ENCODE measurements at places on chromosomes 12 and 14.
A peak's percentile ranks its signal among the peaks of the same experiment; 100 is the strongest.

- DNase-seq = no peak
Measured at GRCh38 chr12:131063960-131064359, 110.3 kb downstream of the ADGRD1 start.

DNA sequence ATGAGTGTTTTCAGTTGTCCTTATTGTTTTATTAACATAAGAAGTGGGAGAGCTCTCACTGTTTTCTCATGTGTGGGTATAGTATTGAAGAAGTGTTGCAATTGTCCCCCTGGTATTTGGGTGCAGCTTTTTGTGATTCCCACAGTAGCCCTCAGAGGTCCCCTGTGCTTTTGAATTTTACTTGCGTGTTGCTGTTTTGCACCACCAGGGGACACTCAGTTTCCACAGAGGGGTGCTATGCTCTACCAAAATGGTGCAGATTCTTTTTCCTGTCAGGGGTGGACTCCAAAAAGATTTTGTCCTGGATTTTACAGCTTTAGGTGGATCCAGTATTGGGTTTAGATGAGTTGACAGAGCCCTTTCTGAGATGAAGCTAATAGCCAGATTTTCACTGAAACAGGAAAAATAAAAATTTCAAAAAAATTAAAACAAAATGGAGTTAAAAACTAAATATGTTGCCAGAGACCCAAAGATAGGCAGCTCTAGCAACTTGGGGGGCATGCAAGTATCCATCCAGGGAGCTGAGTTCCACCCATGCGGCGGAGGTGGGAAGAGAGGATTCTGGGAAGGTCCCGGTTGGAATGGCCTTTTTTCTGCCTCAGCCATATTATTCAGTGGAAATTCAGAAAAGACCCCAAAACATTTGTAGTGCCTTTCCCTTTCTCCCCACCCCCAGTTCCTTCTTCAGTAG, 50.2 kb downstream of the TTLL5 start:
- peak; percentile 25 for DNase-seq

DNA sequence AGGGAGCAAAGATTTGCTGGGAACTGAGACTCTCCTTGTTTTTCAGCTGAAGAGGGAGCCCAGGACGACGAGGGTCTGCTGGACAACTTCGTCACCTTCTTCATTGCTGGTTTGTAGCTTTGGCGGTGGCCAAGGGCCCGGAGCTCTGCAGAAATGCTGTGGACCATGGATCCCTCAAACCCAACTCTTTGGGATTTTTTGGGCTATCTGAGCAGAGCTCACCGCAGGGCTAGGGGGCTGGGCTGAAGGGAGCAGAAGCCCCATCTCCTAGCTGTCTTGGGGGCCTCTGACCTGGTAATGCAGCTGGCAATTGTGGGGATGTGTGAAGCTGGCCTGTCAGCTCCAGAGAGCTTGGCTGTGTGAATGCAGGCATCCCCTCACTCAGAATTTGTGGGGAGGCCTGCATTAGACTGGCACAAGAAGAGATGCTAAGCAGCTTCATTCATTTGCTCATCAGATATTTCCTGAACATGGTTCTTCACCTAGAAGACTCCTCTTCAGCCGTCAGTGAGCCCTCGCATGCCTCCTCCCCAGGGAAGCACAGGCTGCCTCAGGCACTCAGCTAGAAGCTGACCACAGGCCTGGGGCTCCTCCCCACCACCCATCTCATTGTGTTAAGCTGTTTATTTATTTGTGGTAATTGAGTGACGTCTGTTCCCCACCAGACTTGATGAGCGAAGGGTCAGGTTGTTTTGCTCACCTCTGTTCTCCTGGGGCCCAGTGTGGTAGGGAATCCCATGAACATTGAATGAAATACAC, 32.2 kb downstream of the CYP46A1 start:
- DNase-seq = no peak

- no peak for DNase-seq
Measured at GRCh38 chr12:95351748-95352147, 122.2 kb upstream of the METAP2 start.

GRCh38 chr12:91778091-91778832, 367.4 kb downstream of the BTG1 start:
- no peak for DNase-seq

- DNase-seq = no peak
Measured at GRCh38 chr12:15092826-15093225, 120.0 kb downstream of the PDE6H start.

DNA sequence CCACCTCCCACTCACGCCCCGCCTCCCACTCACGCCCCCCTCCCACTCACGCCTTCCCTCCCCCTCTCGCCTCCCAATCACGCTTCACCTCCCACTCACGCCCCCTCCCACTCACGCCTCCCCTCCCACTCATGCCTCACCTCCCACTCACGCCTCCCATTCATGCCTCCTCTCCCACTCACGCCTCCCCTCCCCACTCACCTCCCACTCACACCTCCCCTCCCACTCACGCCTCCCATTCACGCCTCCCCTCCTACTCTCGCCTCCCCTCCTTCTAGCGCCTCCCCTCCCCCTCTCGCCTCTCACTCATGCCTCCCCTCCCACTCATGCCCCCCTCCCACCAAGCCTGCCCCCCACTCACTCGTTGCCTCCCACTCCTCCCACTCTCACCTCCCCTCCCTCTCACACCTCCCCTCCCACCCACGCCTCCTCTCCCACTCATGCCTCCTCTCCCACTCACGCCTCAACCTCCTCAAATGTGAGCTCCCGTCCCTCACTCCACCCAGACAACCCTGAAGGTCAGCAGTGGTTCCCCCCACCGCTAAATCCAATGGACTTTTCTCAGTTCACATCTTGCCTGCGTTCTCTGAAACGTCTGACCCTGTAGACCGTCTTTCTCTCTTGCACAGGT, 39.8 kb downstream of the TMEM63C start:
- no peak for DNase-seq

DNA sequence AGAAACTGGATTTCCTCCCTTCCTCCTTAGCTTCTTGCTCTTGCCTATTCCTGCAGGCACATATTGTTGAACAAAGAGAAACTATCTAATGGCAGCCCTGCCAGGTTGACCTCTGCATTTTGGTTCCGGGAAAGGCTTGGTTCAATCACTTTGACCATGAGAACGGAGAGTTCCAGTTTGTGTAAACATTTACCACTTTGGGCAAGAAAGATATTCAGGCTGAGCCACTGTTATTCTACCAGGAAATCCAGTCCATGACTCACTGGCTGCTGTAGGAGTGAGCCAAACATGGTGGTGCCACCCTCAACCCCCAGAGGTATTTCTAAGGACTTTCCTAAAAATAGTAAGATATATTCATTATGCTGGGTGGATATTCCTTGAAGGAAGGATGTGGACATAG, 242.2 kb upstream of the OR4E1 start:
- no peak for DNase-seq

DNA sequence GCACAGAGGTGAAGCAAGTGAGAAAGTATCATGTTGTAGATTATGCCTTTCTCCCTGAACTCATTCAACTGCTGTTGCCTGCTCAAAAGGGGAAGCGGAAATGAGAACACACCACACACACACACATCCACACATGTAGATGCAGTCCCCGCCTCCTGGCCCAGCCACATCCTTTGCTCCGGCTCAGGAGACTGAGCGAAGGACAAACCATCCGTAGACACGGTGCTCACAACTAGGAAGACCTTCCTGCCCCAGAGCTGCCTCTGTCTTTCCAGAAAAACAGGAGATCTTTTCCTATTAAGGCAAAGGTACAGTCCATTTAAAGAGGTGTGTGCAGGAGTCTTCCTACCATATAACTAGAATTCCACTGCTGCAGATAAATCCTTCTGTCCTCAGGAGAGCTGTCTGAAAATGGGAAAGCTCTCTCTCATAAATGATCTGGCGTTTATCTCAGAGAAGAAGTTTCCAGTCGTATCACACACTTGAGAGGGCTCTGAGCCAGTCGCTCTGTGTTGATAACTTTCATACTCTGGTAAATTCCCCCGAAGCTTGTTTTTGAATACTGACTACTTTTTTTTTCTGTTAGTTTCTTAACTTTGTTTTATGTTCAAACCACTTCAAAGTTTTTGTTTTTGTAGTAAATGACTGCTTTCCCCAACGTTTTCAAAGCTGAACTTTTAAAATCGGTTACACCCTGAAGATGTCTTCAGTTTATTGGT, at the start of gene TESPA1:
Gene TESPA1 (minus strand): TSS at position 105 of the 719 bp plus-strand sequence. CDS start 10,200 bp downstream, outside the sequence.
- peak; percentile 93 for DNase-seq

GRCh38 chr12:4307593-4308333, 13.2 kb upstream of the TIGAR start:
- DNase-seq = no peak

GRCh38 chr14:21106498-21107282, 5.8 kb downstream of the TMEM253 start:
- DNase-seq = peak; percentile 79

- no peak for DNase-seq
Measured at GRCh38 chr14:51681411-51681810, 29.7 kb downstream of the FRMD6 start.

DNA sequence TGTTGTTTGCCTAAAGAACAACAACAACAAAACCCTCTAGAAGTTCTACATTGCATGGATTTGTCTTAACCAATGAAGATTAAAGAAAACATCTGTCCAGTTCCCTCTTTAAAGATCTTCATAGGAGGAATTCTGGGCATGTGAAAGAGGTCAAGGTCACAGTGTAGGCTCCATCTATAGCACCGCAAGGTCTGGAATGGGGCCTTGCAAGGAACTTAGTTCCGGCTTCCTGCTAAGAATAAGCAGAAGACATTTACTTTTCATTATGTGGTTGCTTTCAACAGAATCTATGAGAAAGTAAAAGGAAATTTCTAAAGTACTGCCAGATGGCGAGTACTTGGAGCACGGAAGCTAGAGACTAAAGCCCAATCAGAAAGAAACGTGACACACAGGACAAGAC, 57.2 kb upstream of the GNPNAT1 start:
- no peak for DNase-seq

DNA sequence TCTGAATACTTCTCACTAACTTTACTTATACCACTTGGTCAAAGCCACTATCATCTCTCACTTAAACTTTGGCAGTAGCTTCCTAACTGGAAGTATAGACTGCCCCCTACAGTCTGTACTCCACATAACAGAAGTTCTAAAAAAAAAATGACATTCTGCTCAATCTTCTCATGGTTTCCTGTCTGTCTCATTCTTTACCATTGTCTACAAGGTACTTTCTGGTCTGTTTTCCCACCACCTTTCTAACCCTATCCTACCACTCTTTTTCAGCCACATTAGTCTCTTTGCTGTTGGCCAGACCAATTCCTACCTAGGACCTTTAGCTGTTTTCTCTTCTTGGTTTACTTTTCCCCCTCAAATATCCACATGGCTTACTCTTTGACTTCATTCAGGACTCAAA, 14.7 kb downstream of the CPSF6 start:
- DNase-seq = peak; percentile 66

- no peak for DNase-seq
Measured at GRCh38 chr12:40903040-40903439, 210.8 kb downstream of the CNTN1 start.

DNA sequence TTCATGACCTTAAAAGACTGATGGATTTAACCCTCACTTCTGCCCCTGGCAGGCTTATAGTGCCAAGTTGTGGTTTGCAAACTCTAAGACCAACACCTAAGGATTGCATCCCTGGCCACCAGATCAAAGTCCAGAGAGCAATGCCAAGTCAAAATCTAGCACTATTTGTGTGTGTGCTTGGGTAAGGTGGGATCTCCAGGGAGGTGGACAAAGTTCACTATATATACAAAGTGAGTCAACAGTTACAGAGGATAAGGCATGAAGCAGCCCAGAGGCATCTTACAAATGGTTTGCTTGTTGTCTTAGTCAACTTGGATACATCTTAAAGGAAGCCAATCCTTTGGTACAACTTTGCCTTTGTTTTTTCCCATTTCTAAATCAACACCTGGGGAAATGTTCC, 137.3 kb downstream of the MSRB3 start:
- no peak for DNase-seq

GRCh38 chr14:70086685-70087379, 101.9 kb downstream of the SLC8A3 start:
- DNase-seq = peak; percentile 42

DNA sequence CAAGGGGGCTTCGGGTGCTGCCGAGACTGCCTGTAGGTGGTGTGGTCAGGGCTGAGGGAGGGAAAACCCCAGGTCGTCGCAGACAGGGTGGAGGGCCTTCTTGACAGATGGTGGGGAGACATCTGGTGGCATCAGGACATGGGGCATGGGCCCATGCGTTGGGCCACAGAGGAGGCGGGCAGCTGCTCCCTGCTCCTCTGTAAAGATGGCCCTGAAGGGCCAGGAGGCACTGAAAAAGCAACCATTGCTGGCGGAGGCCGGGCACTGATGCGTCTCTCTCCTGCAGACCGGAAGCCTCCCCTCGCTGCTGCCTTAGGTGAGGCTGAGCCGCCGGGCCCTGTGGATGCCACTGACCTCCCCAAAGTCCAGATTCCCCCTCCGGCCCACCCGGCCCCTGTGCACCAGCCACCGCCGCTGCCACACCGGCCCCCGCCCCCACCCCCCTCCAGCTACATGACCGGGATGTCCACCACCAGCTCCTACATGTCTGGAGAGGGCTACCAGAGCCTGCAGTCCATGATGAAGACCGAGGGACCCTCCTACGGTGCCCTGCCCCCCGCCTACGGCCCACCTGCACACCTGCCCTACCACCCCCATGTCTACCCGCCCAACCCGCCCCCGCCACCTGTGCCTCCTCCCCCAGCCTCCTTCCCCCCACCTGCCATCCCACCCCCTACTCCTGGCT, 28.8 kb downstream of the CCNK start:
- DNase-seq = no peak

GRCh38 chr12:121578230-121579189, 2.3 kb downstream of the KDM2B start:
- no peak for DNase-seq

GRCh38 chr12:99985129-99985570, 414 bp upstream of the ANKS1B start:
- DNase-seq = no peak

GRCh38 chr12:18165422-18165871, 75.5 kb upstream of the RERGL start:
- DNase-seq = peak; percentile 29

DNA sequence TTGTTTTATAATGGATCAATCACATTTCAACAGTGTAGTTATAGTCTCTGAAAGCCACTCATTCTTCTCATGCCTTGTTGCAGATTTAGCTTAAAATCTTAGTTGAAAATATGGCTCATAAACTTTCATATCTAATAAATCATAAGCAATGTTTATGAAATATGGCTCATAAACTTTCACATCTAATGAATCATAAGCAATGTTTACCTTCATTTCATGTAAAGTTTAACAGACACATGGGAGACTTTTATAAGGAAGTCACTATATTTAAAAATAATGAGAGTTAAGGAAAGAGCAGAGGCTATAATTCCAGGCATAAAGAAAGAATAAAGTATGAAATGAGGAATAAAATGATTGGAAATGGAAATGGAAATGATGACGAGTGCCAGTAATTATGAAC, 1042.1 kb downstream of the FSCB start:
- DNase-seq = no peak

- DNase-seq = no peak
Measured at GRCh38 chr12:3684449-3685051, 68.4 kb downstream of the CRACR2A start.

- DNase-seq = no peak
Measured at GRCh38 chr14:87409393-87409792, 583.6 kb downstream of the GALC start.

- no peak for DNase-seq
Measured at GRCh38 chr14:33726685-33727084, 224.2 kb downstream of the EGLN3 start.

GRCh38 chr12:108367436-108367835, 28.3 kb upstream of the CMKLR1 start:
- DNase-seq = no peak
